ENCODE measurements at places on chromosomes 4 and X. TPM values are rescaled to one million over a fixed set of nuclear protein-coding genes. Genes with fewer than 3 reads are reported as not detected.

Gene ABHD18
- 18.3 TPM for total RNA-seq

Gene PLAC8
- total RNA-seq, result 41.9 TPM

Gene OTUD6A
- total RNA-seq, result not detected

Gene IL2
- total RNA-seq, result 595 TPM

Gene ODAM
- not detected for total RNA-seq

GRCh38 chrX:47683184-47683828, 24.3 kb upstream of the UXT start:
- H3K27me3 ChIP-seq, result peaks cover 13% of the 10 kb centered on the region
- H3K4me1 ChIP-seq, result peaks cover 6% of the 10 kb centered on the region
- H3K36me3 ChIP-seq, result peaks cover 2% of the 10 kb centered on the region
- H3K27ac ChIP-seq, result no peak overlapping the region
- DNase-seq, result no peak

DNA sequence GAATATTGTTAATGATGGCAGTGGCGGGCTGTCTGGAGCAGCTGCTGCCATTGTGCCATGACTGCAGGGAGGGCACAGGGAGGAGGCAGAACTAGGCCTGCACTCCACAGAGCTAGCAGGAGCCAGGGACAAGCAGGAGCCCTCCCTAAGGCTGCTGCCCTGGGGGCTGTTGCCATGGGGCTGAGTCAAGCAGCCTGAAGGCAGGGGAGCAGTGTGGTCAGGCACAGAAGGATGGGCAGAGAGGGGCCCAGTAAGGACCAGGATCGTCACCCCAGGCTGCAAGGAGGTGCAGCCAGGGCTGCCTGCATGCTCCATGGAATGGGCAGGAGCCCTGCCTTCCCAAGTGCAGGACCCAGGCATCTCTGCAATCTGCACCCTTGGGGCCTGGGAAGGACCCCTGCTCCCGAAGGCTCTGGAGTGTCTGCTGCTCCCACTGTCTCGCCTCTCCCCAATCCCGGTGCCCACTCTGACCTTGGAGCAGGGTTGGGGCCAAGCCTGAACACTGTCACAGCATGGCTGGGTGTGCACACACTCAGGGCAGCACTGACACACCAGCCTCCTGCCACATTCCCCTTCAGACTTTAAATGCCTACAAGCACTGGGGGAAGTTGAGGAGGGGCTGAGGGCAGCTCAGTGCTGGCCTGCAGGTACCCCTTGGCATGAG, 98.3 kb upstream of the GALNTL6 start:
- DNase-seq, result no peak
- no peaks in the 10 kb centered on the region for H3K4me1 ChIP-seq
- H3K36me3 ChIP-seq, result no peaks in the 10 kb centered on the region
- no peak overlapping the region for H3K4me3 ChIP-seq
- H3K27me3 ChIP-seq, result no peaks in the 10 kb centered on the region

DNA sequence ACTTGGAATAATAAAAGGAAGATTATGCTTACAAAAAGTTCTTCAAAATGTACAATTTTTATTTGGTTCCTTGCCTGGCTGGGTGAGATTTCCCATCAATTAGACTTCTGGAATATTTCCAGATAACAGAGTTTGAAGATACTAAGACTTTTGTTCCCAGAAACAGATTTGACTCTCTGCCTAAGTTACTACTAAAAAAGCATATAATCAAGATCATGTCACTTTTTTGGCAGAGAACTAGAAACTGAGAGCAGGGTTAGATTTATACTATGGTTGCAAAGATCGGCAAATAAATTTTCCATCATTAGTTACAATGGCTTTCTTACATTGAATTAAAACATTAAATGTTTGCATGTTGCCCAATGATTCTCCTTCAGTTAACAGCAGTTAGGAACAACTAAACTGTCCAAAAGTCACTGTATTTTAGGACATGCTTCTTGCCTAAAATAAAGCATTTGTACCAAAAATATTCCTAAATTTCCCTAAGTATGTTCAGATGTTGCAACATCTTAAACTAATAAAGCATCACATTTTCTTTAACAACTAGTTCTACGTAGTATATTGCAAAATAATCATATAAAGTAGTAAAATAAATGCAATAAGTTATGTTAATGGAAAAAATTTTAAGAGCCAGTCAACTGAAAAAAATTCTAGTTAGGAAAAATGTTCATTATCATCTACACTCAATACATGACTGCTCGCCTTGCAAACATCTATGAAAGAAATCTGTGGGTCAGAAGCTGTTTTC, 73.0 kb downstream of the SEC24D start:
- H3K27me3 ChIP-seq, result no peaks in the 10 kb centered on the region
- no peak overlapping the region for H3K27ac ChIP-seq

DNA sequence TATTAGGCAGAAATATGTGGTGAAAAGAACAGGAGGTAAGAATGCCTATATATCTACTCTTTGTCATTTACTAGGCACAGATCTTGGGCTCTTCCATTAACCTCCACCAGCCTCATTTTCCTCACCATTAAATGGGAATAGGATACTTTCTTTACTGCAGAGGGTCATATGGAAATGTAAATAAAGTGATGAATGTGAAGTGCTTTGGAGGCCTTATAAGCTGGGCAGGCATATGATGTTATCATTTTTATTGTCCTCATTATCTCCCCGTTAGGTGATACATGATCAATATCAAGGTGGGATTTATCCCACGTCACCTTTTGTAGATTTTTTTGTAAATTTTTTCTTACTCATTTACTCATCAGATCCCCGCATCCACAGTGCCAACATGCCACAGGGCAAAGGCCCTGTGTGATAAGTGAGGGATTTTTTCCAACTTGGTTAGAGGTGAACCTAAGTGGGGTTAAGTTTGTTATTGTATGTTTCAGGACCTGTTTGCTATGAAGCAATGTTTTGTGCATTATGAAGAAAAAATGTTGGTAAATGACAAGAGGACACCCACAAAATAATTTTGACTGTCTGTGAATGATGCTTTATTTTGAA, 107.8 kb downstream of the SLC4A4 start:
- H3K27me3 ChIP-seq, result no peaks in the 10 kb centered on the region
- H3K27ac ChIP-seq, result no peak overlapping the region
- no peak for DNase-seq

DNA sequence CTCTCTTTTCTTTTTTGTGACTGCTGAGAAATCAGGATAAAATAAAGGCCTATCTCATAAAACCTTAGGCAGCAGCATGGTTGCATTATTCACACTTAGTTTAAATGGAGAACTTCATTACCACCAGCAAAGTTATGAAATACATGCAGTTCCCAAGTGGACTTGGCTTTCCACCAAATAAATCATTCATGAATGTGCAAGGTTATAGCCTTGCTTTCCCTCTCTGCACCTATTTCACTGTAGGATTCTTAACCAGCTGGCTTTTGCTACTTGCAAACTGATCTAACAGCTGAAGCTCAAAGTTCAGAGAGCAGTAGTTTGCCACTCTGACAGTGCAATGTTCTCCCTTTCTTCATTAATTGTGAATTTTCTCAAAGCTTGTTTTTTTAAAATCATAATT, 140.1 kb upstream of the SMIM31 start:
- H3K4me1 ChIP-seq, result no peaks in the 10 kb centered on the region
- no peaks in the 10 kb centered on the region for H3K27me3 ChIP-seq
- H3K27ac ChIP-seq, result no peak overlapping the region
- H3K4me3 ChIP-seq, result no peak overlapping the region

GRCh38 chr4:926538-926937, 5.6 kb downstream of the GAK start:
- H3K27me3 ChIP-seq, result no peaks in the 10 kb centered on the region
- DNase-seq, result no peak
- peak overlapping the region; percentile 70 for H3K27ac ChIP-seq
- no peak overlapping the region for H3K4me3 ChIP-seq

DNA sequence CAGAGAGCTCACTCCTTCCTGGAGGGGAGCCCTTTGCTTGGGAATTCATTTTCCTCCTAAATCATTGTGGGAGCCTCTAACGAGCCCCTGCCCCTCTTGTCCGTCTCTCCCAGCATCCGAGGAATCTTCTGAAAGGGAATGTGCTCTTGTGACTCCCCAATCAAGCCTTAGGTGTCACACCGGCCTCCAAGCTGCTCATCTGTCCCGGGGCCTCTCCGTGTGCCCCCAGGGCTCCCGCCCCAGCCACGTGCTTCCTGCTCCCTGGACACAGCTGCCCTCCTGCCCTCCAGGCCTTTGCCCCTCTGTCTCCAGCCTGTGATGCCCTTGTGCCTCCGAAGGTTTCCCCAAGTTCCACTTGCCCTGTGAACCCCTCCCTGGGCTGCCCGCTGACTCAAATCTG, 239.8 kb downstream of the AFAP1 start:
- H3K27ac ChIP-seq, result no peak overlapping the region
- no peaks in the 10 kb centered on the region for H3K4me1 ChIP-seq
- no peaks in the 10 kb centered on the region for H3K36me3 ChIP-seq
- H3K27me3 ChIP-seq, result peaks cover 1% of the 10 kb centered on the region
- H3K4me3 ChIP-seq, result no peak overlapping the region
- DNase-seq, result no peak

DNA sequence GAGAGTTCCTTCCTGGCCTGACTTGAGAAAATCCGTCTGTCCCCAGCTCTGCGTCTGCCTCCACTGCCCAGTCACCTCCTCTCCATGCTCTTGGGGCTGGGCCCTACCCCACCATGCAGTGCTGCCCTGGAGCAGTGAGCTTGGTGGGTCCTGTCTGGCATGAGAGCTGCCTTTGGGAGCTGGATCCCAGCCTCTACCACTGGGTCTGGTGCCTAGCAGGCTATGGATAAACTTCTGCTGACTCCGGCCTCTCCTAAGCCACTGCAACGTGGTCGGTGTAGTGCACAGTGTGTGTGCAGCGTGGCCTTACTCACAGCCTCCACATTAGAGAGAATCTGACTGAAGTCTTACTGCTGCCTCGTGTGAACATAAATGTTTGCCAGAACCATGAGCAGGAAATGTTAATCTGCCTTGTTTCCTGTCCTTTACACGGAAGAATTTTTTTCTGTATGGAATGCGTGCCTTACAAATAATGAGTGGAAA, 47.6 kb downstream of the HTT start:
- peaks cover 30% of the 10 kb centered on the region for H3K36me3 ChIP-seq
- H3K4me1 ChIP-seq, result peaks cover 20% of the 10 kb centered on the region
- peak overlapping the region; percentile 45 for H3K4me3 ChIP-seq
- H3K27me3 ChIP-seq, result no peaks in the 10 kb centered on the region

DNA sequence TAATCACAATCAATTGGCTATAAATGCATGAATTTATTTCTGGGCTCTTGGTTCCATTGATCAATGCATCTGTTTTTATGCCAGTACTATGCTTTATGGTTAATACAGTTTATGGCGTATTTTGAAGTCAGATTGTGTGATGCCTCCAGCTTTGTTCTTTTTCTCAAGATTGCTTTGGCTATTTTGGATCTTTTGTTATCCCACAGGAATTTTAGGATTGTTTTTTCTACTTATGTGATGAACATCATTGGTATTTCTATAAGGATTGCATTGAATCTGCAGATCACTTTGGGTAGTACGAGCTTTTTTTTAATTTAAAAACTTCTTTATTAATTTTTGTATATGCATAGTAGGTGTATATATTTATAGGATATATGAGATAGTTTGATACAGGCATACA, 338.7 kb upstream of the IGFBP7 start:
- DNase-seq, result no peak
- H3K36me3 ChIP-seq, result no peaks in the 10 kb centered on the region
- no peak overlapping the region for H3K27ac ChIP-seq
- H3K27me3 ChIP-seq, result peaks cover 1% of the 10 kb centered on the region
- H3K4me1 ChIP-seq, result no peaks in the 10 kb centered on the region

DNA sequence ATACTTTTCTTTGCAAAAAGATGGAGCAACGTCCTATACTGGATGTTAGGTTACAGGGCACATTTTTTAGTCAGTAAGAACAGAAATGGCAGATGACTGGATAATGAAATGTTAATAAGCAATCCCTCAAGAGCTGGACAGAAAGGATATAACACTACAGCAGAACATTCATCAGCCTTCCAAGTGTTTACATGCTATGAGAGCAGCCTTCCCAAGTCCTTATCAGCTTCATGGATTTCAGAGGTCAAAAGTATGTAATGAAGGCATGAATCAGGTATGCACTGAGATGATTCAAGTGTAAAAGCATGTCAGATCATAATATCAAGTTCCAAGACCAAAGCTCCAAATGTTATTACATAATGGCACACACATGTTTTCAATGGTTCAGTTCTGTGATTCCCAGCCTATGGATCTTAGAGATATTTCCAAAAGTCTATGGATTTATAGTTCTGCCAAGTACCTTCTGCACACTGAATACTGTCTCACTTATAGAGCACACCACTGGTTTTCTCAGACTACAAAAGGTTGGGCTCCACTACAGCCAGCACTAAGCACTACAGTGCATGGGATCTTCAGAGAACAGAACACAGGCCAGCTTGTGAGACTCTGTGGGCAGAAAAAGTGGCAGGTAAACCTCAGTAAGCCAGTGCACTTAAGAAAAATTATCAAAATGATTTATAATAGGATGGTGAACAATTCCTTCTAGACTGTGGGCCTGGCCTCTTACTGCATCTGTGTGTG, 49.2 kb downstream of the GPC4 start:
- H3K4me3 ChIP-seq, result no peak overlapping the region
- H3K27me3 ChIP-seq, result no peaks in the 10 kb centered on the region
- H3K27ac ChIP-seq, result no peak overlapping the region
- no peaks in the 10 kb centered on the region for H3K4me1 ChIP-seq
- no peaks in the 10 kb centered on the region for H3K36me3 ChIP-seq
- DNase-seq, result no peak

DNA sequence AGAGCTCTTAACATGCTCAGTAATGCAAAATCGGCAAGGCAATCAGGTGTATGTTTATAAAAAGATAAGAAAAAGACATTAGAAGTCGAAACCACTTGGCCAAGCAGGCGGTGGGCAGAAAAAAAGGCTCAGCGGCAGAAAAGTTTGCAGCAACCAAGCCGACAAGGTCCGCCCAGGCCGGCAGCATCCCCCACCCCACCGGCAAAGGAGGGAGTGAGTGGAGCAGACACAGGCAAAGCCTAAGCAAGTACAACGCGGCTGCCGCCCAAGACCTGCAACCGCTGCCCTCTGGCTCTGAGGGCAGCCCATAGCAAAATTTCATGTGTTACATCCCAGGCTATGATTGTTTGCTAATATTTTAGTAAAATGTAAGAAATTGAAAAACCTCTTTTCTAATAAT, 125.4 kb upstream of the ZCCHC13 start:
- H3K36me3 ChIP-seq, result no peaks in the 10 kb centered on the region
- no peak for DNase-seq
- no peak overlapping the region for H3K4me3 ChIP-seq
- H3K4me1 ChIP-seq, result no peaks in the 10 kb centered on the region

DNA sequence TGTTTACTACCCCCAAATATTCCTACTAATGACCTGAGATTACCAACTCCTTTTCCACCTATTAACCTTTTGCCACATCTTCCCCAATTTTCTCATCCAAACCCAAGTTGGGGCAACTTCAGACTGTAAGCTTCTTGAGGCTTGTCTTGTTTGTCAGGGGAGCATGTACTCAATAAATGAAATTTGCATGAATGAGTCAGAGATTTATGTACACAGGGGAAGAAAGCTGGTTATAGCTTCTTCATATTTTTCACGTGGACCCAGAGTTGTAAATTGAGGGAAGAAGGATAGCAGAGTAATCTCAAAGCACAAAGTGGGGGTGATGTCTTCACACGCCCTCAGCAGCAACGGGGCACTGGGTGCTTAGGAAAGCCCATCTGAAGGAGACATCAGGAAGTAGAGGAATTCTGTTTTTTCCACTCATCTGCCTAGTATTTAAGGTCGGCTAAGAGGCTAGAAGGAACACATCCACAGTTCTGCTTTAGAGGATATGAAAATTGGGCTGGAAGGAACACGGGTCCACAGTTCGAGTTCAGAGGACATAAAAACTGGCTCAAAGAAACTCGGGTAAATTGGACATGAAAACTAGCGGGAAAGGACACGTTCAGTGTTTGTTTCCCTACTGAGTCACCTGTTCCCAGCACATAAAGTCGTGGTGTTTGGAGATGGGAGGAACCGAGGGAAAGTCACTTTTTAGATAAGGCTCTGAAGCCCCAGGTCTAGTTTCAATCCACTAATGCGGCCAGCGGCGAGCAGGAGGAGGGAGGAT, 696 bp upstream of the CA5B start:
- no peaks in the 10 kb centered on the region for H3K27me3 ChIP-seq
- H3K4me1 ChIP-seq, result peaks cover 20% of the 10 kb centered on the region
- no peak for DNase-seq
- peak overlapping the region; percentile 86 for H3K4me3 ChIP-seq
- peaks cover 3% of the 10 kb centered on the region for H3K36me3 ChIP-seq

Measured in activated T-helper 1 cell treated with anti-CD3 and anti-CD28 coated beads, Interleukin-12 subunit alpha, Interleukin-12 subunit beta, Interleukin-2, Interleukin-4 antibody, amounts not matched to agents 30 ng/mL and 10 ng/mL and 1 ng/mL, durations not matched to agents 14 hours and 24 hours and 36 hours (primary cell).